ENCODE measurements at places on chromosomes 3 and 15.

GRCh38 chr3:189621948-189622603 is 9.1 kb upstream of the TP63 start:
- no peak for DNase-seq

DNA sequence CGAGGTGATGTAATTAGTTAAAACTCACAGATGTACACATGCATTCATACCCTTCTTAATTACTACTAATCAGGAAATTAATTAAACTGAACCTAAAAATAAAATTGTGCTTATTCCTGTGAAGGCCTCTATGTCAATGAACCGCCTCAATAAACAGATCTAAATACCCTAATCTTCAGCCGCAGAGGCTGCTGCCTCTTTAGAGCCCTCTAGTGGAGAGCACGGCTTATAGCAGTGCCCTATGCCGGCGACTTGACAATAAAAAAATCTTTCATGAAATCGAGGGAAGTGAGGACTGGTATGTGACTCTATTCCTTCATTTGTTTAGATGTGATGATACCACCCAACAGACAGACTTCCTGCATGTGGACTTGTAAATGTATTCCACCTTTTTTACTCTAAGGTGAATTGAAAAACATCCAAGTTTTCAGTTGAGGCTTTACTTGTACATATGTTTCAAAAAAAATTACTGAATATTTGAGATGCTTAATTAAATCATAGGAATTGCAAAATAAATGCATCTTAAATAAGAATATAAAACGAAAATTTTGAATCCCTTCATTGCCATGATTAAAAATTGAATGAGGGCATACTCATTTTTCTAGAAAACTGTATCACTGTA is 8.3 kb upstream of the EPHA3 start:
- peak; percentile 38 for DNase-seq

DNA sequence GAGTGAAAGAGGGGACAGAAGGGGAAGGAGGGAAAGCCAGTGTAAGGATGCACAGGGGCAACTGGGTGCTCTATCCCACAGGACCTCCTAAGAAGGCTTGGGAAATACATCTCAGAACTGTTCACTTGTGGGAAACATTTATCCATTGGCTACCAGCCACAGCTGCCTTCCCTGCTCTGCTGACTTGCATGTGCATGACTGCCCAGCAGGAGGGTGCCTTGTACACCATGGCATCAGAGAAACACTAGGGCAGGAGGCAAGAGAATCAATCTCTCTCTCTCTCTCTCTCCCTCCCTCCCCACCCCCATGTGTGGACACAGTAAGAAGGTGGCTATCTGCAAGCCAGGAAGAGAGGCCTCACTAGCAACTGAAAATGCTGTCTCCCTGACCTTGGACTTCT is 62.9 kb upstream of the ZBTB38 start:
- DNase-seq, result no peak

- peak; percentile 14 for DNase-seq
Observed at GRCh38 chr15:71448688-71449114, 333.4 kb downstream of the THSD4 start.

DNA sequence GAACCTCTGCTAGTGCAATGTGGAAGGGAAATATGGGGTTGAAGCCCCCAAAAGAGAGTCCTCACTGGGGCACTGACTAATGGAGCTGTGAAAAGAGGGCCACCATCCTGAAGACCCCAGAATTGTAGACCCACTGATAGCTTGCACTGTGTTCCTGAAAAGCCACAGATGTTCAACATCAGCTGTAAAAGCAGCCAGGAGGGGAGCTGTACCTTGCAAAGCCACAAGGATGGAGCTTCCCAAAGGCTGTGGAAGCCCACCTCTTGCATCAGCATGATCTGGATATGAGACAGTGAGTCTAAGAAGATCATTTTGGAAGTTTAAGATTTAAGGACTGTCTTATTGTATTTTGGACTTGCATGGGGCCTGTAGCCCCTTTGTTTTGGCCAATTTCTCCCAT is 125.8 kb upstream of the TGFBR2 start:
- no peak for DNase-seq

GRCh38 chr3:8560366-8561007 is 58.9 kb downstream of the LMCD1 start:
- DNase-seq, result no peak

DNA sequence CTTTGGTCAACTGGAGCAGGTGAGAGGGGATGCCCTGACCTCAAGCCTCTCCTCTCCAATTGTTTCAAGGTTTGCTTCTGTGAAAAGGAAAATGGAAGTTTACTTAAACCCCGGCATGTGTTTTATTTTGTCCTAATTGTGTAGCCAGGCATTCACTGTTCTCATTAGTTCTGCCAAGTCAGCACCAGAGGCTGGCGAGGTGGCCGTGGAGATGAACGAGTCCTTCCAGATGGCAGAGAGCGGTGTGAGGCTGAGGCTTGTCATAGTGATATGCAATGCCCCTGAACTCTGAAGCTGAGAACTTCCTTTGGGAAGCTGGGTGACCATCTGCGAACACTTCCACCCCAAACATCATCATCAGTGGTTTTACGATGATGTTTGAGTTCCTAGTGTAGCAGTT is 199.6 kb downstream of the TJP1 start:
- no peak for DNase-seq

DNA sequence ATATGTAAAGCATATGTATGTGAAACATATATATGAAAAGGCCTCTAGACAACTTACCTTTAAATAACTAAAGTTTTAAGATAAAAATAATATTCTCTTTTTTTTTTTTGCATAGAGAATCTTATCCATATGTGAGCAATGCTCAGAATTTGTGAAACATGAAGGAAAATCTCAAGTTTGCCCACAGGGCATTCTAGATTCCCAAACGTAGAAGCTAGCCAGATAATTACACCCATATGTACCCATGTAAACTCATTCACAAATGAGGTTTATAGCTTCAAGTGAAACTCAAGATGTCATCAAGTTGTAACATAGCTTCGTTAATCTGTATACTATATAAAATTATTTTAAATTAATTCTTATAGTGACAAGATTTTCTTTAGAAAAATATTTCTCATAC is 537.3 kb upstream of the NR2F2 start:
- DNase-seq, result no peak

DNA sequence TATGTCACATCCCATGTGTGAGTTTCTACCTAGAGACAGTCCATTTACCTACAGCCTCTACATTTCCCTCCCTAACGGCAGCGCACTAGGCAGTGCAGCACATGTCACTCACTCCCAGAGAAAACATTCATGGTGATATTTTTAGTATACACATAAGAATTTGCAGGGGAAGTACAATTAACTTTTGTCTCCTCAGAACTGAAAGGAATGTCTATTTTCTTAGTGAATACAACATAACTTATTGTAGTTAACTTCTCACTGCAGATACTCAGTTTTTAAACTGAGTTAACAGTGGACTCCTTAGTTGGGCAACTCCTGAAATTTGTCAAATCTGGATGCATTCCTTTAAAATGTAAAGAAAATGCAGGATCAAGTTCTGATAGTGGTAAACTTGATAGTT is 4.5 kb upstream of the ZBTB47 start:
- DNase-seq, result no peak

- no peak for DNase-seq
Observed at GRCh38 chr3:48057521-48057920, 41.3 kb upstream of the MAP4 start.

DNA sequence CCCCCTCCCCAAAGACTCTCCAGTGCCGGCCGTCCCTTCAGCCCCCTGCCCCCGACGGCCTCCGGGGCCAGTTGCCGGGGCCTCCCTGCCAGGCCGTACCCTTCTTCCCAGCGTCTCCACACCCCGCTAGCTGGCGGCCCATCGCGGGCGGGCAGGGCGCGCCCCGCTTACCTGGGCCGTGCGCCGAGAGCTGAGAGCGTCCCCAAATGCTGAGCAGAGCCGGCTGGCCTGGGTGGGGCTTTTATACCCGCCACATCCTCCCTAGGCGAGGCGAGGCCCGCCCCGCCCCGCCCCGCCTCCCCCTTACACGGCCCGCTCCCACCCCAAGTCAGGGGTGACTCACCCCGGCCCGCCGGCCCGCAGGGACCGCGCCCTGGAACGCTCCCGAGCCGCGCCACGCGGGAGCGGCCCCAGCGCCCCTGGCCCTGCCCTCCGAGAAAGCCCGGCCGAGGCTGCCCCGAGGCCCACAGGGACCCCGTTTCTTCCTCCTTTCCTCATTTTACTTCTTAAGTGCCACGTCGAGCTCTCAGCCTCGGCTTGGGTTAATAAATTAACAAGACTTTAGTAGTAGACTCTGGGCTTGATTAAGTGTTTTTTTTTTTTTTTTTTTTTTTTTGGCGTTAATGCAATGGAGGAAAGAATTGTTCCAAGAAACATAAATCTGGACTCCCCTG is at the start of gene ANXA2:
Gene ANXA2, minus strand, starts transcription at position 215 of the 674 bp plus-strand sequence. CDS start 11,911 bp downstream, outside the sequence.
- peak; percentile 89 for DNase-seq

DNA sequence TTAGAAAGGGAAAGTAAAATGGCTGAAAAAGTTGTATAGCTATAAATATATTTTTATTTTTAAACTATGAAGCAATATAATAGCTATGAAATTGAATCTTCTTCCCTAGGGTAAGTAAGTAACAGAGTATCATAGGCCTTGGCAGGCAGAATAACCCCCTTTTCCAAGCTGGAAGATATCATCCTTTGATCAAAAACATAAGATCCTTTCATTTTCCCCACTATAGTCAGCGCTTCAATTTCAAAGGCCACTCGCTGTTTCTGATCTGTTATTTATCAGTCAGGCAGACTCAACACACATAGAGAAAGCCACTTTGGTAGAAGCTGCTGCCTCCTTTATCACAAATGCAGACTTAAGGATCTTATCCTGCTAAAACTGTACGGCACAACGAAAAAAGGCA is 74.0 kb upstream of the UBE2E2 start:
- no peak for DNase-seq

GRCh38 chr3:83454353-83454752 is 1504.4 kb upstream of the CADM2 start:
- no peak for DNase-seq

Data from CD4-positive, alpha-beta T cell treated with Interleukin-4 for 1 hour (primary cell).